Effector CD4-positive, alpha-beta T cell (primary cell): ENCODE measurements at places on chromosomes 2 and 18.
A peak's percentile ranks its signal among the peaks of the same experiment; 100 is the strongest.

- DNase-seq = no peak
Observed at GRCh38 chr2:5077479-5078089, 614.6 kb upstream of the SOX11 start.

DNA sequence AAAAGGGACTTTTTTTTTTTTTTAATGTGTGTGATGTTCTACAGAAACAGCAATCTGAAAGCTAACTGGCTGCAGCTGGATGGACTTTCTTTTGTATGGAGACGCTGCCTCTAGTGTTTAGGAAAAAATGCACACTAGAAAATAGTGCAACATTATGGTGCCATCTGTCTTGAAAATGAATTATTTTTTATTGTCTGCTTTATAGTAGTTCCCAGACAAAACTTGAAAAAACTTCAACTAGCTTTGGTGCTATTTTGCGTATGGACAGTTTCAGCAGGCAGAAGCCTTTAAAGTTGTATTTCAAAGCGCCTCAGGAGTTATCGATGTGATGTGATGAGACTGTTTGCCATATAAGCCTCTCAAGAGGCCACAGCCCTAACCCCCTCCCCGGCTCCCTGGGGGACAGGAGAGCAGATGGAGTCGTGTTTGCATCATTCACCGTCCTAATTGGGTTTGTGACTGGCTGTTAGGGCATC lies 86.9 kb downstream of the LTBP1 start:
- no peak for DNase-seq

DNA sequence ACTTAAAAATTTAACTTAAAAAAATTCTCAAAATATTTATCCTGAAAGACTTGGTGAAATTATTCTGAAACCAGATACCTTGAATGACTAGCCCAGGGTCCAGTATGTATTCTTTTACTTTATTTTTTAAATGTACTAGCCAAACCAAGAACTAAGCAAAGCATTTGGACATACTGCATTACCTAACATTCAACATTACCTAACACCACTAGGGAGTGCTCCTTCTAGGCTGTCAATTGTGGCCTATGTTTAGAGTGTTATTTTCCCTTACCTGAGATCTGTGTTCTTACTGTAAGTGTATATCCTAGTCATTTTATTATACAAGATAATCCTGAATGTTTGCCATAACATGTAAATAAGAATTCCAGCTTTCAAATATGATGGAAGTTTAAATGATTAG lies 496.6 kb downstream of the PTPRM start:
- DNase-seq = no peak

GRCh38 chr2:48369971-48370370 lies 160.0 kb upstream of the STON1 start:
- no peak for DNase-seq

- DNase-seq = no peak
Observed at GRCh38 chr2:37891846-37892435, 33.1 kb upstream of the RMDN2 start.

DNA sequence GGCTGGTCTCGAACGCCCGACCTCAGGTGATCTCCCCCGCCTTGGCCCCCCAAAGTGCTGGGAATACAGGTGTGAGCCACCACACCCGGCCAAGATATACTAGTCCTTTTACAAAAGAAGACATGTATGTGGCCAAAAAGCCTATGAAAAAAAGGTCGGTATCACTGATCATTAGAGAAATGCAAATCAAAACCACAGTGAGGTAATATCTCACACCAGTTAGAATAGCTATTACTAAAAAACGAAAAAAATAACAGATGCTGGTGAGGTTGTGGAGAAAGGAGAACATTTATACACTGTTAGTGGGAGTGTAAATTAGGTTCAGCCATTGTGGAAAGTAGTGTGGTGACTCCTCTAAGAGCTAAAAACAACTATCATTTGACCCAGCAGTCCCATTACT lies 26.4 kb downstream of the KLHL23 start:
- DNase-seq = no peak

DNA sequence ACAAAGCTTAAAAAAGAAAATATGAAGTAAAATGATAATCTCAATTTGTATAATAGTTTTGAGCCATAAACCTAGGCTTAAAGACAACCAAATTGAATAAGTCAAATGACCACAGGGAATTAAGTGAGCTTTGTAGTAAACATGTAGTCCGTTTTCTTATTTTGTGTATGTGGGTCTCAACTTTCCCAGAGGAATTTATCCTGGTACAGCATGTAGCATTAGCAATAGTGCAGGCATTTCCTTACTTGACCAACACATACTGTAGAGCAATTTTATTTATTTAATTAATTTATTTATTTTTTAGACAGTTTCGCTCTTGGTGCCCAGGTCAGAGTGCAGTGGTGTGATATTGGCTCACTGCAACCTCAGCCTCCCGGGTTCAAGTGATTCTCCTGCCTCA lies 37.5 kb upstream of the MTCL1 start:
- DNase-seq = no peak

GRCh38 chr2:198080879-198081765 lies 276.7 kb downstream of the PLCL1 start:
- DNase-seq = no peak

DNA sequence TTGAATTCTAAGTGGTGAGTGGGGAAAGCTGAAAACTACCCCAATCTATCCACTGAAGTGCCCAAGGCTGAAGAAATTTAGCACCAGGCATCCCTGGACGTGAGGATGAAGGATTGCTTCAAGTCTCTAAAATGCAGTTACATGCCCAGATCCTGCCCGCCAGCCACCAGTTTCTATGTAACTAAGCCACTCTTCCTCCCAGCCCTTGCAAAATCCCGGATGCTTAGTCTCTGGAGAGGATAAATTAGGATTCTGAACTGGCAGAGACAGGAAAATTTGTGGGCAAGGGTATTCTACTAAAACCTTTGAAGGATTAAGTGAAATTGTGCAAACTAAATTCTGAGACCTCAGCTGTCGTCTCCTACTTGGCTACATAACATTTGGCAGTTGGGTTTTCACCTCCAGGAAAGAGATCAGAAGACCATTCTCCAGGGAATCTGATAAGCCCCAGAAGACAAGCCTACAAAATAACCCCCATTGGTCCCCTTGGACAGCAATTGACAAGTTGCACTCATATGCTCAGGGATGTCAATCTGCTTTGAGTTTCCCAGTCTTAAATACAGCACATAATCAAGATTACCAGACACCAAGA lies 93.9 kb upstream of the CD226 start:
- no peak for DNase-seq

DNA sequence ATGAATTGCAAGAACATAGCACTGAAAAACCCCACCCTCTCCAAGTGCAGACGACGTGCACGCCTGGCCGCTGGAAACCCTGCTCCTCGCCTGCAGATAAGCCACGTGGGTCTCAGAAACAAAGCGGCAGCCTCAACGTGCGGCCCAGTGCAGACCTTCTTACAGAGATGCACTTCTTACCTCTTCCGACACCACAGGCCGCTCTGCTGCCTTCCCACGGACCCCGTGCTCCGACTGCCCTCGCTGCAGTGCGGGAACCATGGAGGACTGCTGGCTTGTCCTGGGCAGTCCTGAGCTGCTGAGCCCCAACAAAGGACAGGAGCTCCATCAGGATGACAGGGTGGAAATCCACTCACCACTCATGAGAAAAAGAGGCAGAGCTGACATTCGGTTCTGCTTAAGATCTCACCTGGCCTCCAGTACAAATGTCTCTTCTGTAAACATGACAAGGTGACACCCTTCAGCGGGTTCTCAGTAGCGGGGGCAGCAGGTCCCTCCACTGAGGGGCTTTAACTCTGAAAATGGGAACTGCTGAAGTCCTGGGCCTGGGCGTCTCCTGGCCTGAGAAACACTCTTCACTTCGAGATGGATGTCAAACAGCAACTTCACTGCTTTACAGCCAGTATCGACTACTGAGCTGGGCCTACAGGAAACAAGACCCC lies 6.2 kb downstream of the COPS9 start:
- DNase-seq = no peak

GRCh38 chr2:152583512-152584229 lies 133.6 kb downstream of the PRPF40A start:
- DNase-seq = no peak

- no peak for DNase-seq
Observed at GRCh38 chr2:164014068-164014731, 278.4 kb upstream of the FIGN start.

GRCh38 chr18:78144669-78145068 lies 834.9 kb upstream of the SALL3 start:
- DNase-seq = no peak

DNA sequence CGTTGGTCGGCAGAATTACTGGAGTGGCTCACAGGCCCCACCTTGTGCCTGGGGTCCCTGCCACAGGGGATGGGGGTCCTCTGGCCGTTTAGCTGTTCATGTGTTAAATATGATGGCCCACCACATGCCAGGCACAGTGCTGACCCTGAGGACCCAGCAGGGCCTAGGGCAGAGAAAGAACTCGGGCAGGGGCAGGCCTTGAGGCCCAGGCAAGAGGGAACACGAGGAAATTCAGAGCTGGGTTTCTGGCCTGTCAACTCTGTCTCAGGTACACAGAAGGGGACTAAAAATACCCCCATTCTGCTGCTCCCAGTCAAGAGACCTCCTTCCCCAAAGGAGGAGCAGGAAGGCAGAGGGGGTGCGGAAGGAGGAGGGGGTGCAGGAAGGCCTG lies 66.2 kb downstream of the DNMT3A start:
- no peak for DNase-seq

GRCh38 chr2:148317598-148317997 lies 296.7 kb downstream of the MBD5 start:
- no peak for DNase-seq

DNA sequence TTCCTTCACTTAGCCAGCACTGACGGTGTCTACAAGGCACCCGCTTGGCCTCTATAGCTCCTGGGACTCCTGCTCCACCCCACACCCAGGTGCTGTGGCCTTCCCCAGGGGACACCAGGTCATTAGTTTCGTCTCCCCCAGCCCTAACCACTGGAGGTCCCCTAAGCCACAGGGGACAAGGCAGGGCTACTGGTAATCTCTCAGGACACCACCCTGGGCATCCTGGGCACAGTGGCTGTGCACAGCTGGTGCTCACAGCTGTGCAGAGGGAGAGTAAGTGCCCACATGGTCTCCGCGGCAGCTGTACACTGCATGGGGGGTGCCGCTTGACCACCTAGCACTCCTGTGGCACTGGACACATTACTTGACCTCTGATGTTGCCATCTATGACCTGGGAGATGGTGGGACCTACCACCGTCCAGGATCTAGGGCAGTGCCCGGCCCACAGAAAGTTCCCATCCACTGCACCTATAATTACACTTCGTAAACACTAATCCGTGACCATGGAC lies 134.0 kb downstream of the HDAC4 start:
- DNase-seq = no peak

DNA sequence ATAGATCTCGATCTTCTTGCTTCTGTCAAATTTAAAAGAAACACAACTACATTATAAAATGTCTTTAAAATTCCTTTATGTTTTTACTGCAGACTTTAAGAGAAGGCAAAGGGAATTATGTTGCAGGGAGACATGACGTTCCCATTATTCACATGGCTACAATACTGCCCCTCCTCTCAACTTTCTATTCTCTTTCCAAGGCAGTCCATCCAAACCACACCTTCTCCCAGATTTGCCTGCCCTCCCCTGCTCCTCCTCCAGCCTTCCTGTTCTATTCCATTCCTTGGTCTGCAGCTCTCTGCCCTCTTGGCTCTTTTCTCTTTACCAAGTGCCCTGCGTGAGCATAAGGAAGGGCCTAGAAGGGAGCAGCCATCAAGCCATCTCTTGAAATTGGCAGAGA lies 61.3 kb downstream of the NABP1 start:
- no peak for DNase-seq

- peak; percentile 4 for DNase-seq
Observed at GRCh38 chr2:84458551-84459017, 496 bp downstream of the SUCLG1 start.

GRCh38 chr18:79527656-79528315 lies 132.1 kb downstream of the NFATC1 start:
- no peak for DNase-seq

DNA sequence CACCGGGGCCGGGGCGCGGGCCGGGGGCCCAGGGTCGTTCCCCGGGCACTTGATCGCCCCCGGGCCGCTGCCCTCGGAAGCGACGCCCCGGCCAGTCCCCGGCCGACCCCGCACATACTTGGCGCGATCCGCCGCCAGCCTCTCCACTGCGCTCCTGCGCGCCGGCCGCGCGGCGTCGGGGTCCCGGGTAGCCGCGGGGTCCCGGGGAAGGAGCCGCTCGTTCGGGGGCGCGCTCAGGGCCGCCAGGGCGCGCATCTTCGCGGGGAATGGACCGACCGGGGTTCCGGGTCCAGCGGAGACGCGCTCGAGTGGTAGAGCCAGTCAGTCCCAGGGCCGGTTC lies 204 bp downstream of the FAM110C start:
- DNase-seq = no peak

DNA sequence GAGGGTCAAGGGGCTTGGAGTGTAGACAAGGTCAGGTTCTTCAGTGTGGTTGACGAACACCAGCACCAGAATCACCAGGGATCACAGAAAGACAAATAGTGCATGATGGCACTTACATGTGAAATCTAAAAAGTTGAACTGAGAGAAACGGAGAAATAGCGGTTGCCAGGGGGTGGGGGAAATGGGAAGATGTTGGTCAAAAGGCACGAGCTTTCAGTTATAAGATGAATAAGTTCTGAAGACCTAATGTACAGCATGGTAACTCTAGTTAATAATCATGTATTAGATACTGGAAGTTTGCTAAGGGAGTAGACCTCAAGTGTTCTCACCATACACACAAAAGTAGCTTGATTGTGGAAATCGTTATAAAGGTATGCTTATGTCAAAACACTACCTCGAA lies 43.7 kb upstream of the DARS1 start:
- no peak for DNase-seq

DNA sequence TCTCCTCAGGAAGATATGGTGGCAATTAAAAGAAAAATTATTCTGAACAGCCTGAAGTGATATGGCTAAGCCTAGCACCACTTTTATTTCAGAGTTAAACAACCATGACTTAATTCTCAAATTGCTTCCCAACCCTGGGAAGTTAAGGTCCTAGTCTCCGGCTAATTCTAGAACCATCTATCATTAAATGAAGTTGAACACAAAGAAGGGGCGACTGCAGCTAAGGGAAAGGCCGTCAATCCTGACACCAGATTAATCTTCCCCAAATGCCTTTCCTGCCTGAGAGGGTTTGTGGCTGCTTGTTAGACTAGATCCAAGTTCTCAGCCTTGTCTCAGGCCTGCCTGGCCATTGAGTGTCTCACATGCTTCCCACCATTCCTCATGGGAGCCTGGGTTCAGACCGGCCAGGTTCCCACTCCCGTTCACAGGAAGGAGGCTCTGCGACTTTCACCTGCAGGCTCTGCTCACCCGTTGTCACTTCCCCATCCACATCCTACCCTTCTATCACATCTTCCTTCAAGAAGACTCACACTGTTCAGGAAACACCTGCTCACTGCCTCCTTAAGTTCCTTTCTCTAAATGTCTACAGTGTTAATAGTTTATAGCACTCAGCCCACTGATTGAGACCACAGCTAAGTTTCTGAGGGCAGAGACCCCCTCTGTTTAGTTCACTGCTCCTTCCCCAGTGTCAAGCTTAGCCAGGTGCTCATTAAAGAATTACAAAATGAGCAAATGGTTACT lies 282.9 kb upstream of the REV1 start:
- DNase-seq = no peak

GRCh38 chr2:20797096-20797495 lies 25.8 kb downstream of the LDAH start:
- DNase-seq = no peak

GRCh38 chr2:201258666-201259615 lies 1.4 kb upstream of the CASP8 start:
- no peak for DNase-seq

- no peak for DNase-seq
Observed at GRCh38 chr2:68829749-68830148, 41.4 kb downstream of the BMP10 start.
